ELR (cell line): ENCODE measurements at places on chromosomes 12 and 14.

GRCh38 chr12:113983265-113983664 is 17.1 kb upstream of the RBM19 start:
- DNase-seq, result no peak

DNA sequence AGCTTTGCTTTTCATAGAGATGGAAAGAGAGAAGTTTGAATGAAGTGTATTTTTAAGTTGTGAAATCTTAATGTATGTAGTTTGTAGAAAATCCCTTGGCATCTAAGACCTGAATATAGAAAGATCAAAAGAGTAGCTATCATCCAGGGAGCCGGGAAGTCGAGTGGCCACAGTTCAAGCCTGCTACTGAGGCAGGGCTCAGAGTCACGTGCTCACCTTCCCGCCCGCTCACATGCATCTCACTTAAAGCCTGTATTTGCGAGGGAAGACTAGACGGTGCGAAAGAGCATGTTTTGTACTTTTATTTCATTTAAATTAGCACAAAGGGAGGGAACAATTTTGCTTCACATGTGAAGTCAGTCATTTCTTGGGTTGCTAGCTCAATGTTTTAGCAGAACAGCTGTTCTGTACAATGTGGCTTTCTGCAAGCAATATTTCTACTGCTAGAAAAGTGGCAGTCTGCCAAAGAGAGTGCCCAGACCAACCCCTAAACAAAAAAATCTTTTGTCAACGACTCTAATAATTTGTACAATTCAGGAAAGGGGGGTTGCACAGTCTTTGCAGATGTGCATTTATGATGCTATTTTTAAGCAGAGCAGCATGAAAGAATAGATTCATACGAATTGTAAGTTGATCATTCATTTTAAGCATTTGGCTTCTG is 290.7 kb downstream of the NPAS3 start:
- no peak for DNase-seq

GRCh38 chr14:67417633-67418032 is 5.7 kb upstream of the PLEK2 start:
- no peak for DNase-seq

- DNase-seq, result no peak
Observed at GRCh38 chr12:32690927-32691326, 11.8 kb downstream of the DNM1L start.

- DNase-seq, result no peak
Observed at GRCh38 chr12:111581434-111582132, 17.5 kb downstream of the ATXN2 start.

- DNase-seq, result no peak
Observed at GRCh38 chr12:120225852-120226640, 25.1 kb upstream of the RPLP0 start.

DNA sequence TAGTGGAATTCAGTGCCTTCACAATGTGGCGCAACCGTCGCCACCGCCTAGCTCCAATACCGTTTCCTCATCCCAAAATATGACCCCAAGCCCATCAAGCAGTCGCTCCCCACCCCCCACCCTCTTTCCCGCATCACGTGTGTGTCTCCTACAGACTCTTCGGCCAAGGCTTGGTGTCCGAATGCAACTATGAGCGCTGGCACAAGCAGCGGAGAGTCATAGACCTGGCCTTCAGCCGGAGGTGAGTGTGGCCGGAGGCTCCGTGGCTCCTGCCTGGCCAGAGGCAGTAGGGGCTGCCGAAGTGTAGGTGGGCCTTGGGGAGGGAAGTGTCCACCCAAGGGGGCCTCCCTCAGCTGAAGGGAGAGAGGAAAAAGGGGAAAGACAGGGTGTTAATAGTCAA is 15.8 kb downstream of the CYP46A1 start:
- no peak for DNase-seq

GRCh38 chr14:23877538-23878180 is 75.9 kb upstream of the DHRS4 start:
- DNase-seq, result no peak
